CD8-positive, alpha-beta T cell (primary cell): ENCODE measurements at places on chromosomes 3 and 15.
A peak's percentile ranks its signal among the peaks of the same experiment; 100 is the strongest.

DNA sequence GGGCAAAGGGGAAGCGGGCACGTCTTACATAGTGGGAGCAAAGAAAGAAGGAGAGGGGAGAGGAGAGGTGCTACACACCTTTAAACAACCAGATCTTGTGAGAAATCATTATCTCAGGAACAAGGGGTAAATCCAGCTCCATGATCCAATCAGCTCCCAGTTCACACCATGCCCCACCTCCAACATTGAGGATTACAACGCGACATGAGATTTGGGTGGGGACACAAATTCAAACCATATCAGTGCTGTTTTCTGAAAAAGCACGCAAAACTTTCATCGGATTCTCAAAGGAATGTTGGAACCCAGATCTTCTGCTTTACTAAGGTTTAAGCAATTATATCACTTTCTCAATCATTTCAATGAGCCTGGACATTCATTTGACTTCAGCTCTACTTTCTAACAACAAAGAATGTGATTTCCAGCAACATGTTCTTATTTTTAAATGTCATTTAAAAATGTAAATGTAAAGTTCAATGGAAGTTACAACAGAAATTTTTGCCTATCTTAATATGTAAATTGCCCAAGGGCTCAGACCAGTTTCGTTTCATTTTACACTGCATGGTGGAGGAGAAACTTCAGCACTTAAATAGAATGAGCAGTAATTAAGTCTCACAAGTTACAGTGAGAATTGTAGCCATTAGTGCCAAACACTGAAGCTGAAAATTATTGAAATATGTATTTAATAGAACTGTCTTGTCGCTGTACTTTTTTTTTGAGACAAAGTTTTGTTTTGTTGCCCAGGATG is 8.4 kb upstream of the CCDC54 start:
- no peak for DNase-seq

GRCh38 chr3:81585056-81585455 is 176.4 kb downstream of the GBE1 start:
- DNase-seq: no peak

DNA sequence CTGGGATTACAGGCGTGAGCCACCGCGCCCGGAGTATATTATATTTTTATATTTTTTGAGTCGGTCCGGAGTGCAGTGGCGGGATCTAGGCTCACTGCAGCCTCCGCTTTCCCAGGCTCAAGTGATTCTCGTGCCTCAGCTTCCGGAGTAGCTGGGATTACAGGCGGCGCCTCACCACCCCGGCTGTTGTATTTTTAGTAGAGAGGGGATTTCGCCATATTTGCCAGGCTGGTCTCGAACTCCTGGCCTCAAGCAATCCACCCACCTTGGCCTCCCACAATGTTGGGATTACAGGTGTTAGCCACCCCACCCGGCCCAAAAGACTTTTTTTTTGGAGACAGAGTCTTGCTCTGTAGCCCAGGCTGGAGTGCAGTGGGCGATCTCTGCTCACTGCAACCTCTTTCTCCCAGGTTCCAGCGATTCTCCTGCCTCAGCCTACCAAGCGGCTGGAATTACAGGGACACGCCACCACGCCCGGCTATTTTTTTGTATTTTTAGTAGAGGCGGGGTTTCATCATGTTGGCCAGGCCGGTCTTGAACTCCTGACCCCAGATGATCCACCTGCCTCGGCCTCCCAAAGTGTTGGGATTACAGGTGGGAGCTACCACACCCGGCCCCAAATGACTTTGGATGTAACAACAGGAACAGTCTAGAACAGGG is 1.0 kb downstream of the ZNF589 start:
- DNase-seq: peak; percentile 25

DNA sequence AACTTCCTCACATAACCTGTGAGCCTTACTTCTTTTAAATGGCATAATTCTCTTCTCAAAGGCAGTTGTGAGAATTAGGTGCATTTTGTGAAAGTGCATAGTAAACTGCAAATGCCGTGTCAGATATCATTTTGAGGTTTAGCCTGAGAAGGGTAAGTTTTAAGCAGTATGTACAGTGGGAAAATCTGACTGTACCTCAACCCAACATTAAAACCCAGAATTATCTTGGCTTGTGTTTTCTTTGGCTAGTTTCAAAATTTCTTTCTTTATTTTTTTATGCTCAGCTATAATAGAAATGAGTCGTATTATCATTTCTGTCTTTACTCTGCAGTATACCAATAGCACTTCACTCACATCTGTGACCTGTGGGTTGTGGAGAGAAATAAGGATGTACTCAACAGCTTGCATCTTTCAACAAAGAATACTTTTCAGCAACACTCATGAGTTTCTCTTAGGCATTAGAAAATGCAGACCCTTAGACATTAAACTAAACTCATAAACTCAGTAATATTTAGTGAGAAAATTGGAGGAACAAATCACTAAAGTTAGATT is 65.7 kb downstream of the RASA2 start:
- DNase-seq: no peak

- no peak for DNase-seq
These were observed 49.2 kb upstream of the CTDSPL start for GRCh38 chr3:37812499-37812896.

GRCh38 chr3:190616637-190617036 is 102.8 kb downstream of the IL1RAP start:
- DNase-seq: no peak
